Stimulated activated CD4-positive, alpha-beta T cell treated with anti-CD3 and anti-CD28 coated beads, Interleukin-12 subunit alpha, Interleukin-12 subunit beta, amount 100 ng/mL, for 48 hours (primary cell): ENCODE measurements at places on chromosomes 2 and 18.

GRCh38 chr2:20050104-20050645, 1.3 kb downstream of the LAPTM4A start:
- no peak for DNase-seq

GRCh38 chr2:221600388-221600787, 28.3 kb upstream of the EPHA4 start:
- DNase-seq = no peak

DNA sequence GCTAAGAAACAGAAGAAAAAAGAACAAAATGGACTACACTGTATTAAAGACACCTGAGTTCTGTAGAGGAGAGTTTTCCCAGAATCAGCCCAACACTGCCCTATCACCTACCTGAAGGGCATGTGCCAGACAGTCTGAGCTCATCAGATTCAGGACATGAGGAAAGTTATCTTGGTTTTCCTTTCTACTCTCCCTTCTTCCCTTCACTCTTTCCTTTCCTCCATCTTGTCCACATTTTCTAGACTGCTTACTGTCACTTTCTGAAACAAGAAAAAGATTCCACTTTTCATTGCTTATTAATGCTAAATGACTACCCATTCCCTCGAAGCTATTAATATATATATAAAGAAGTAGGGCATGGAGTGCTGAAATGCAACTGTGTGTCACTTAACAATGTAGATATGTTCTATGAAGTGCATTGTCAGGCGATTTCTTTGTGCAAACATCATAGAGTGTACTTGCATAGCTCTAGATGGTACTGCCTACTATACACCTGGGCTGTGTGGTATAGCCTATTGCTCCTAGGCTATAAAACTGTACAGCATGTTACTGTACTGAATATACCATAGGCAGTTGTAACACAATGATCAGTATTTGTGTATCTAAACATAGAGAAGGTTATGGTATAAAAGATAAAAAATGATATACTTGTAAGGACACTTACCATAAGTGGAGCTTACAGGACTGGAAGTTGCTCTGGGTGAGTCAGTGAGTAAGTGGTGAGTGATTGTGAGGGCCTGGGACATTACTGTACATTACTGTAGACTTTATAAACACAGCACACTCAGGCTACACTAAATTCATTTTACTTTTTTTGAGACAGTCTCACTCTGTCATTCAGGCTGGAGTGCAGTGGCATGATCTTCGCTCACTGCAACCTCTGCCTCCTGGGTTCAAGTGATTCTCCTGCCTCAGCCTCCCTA, 145.5 kb upstream of the ITGA6 start:
- no peak for DNase-seq

GRCh38 chr2:205898744-205899143, 187.2 kb downstream of the INO80D start:
- DNase-seq = no peak

- DNase-seq = no peak
Observed at GRCh38 chr2:12061286-12062052, 315.0 kb downstream of the LPIN1 start.

- no peak for DNase-seq
Observed at GRCh38 chr18:7415081-7415894, 151.8 kb upstream of the PTPRM start.

DNA sequence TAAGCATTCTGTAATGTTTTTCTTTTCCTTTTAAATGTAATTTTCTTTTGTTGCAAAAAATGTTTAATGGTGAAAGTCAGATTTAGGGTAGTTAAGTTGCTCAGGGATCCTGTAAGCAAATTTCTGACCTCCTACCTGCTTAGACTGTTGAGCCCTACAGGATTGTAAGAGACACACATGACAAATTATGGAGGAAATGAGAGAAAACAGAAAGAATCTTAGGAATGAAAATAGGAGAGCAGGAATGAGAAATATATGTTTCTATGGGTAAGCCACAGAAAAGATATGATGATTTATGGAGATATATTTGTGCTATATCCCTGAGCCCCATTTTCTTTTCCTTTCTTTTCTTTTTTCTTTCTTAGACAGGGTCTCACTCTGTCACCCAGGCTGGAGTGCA, 28.3 kb downstream of the CYBRD1 start:
- no peak for DNase-seq

- no peak for DNase-seq
Observed at GRCh38 chr2:126662621-126663020, 6.7 kb downstream of the GYPC start.

DNA sequence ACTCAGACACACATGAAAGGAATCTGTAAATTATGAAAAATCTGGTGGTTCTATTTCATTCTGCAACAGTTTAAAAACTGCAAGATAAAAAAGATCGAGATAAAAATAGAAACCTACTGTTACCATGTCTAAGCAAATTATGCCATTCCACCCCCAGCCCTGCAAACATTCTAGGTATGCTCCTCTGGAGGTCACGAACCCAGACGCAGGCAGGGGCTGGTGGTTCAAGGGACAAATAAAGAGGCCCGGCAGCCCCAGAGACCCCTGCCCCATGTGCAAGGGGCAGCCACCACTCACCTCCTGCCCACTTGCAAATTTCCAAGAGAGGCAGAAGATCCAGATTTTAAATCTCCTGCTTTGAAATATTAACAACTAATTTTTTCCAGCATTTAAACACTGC, 210.5 kb downstream of the ANAPC1 start:
- DNase-seq = no peak

DNA sequence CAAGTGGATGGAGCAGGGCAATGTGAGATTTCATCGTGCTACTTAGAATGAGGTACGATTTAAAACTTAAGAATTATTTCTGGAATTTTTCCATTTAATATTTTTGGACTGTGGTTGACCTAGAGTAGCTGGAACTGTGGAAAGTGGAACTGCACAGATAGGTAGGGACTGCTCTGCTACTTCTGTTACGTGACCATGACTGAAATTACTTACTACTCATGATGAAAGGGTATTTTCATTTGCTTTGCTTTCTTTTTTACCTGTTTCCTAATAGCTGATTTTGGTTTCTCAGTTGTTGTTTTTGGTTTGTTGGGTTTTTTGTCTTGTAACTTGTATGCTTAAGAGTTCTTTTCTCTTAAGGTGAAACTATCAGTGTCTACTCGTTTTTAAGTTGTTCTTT, 11.4 kb downstream of the UBE2E3 start:
- no peak for DNase-seq

DNA sequence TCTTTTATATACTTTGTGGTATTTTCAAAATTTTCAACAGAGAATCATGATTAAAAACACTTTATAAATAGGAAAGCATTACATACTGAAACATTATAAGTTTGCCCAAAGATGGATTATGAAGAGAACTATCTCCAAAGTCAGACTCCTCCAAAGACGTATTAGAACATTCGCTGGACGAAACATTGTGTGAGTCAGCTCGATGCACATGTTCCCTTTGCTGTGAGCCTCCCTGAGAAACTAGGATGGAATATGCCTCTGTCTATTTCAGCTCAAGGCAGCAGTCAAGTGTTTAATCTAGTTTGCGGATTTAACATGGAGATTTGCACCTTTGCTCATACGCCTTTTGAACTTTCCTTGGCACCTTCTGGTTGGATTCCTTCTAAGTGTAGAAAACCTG, 92.2 kb upstream of the NCKAP5 start:
- DNase-seq = no peak

DNA sequence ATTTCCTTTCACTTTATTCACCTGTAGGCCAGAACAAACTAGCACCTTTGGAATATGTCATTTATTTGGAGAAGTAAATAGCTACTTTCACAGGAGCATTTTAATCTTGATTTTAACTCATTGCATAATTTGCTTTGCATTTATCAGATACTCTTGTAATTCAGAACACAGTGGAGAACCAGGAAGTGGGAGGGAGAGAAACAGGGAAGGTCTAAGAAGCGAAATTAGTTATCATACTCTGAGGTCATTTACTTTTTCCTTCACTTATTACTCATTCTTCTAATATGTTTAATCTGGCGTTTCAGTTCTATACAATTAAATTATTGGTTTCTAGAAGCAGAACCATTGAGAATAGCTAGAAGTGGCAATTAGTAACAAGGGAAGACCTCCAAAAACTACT, 20.7 kb downstream of the RBM44 start:
- no peak for DNase-seq

DNA sequence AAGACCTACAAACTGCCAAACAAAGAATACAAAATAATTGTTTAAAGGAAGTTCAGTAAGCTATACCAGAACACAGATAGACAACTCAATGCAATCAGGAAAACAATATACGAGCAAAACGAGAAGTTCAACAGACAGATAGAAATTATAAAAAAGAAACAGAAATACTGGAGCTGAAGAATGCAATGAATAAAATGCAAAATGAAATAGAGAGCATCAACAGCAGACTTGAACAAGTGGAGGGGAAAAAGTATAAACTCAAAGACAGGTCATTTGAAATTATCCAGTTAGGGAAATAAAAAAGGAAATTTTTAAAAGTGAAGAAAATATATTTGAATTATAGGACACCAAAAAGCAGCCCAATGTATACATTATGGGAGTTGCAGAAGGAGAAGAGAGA, 43.6 kb downstream of the MDH1 start:
- no peak for DNase-seq

DNA sequence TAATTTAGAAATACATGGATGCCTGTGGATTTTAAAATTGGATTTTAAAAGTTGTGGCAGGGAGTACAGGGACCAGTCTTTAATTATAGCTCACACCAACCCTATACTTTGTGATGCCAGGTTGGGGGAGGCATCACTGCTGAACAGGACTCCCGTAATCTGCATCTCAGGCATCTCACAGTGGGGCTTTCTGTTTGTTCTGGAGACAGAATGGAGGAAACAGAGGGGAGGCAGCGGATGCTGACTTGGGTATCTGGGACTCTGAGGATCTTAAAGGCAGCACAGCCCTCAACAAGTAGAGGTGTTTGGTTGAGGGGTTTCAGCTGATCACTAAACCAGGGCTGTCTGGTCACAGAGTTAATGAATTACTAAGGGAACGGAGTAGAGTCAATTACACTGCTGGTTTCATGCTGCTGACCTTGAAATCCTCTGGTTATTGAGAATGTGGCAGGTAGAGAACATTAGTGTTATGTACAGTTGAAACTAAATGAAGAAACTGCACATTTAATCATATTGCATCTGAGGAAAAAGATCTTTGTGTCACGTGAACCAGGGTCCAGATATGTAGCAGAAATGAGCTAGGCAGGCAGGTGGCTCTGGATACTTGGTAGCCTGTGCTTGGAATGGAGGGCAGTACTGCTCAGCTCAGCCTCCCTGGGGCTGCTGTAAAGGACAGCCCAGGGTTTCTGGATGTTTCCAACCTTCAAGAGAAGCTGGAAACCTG, 40.3 kb downstream of the FHOD3 start:
- no peak for DNase-seq

- DNase-seq = no peak
Observed at GRCh38 chr2:108257757-108258331, 18.1 kb downstream of the SULT1C3 start.

DNA sequence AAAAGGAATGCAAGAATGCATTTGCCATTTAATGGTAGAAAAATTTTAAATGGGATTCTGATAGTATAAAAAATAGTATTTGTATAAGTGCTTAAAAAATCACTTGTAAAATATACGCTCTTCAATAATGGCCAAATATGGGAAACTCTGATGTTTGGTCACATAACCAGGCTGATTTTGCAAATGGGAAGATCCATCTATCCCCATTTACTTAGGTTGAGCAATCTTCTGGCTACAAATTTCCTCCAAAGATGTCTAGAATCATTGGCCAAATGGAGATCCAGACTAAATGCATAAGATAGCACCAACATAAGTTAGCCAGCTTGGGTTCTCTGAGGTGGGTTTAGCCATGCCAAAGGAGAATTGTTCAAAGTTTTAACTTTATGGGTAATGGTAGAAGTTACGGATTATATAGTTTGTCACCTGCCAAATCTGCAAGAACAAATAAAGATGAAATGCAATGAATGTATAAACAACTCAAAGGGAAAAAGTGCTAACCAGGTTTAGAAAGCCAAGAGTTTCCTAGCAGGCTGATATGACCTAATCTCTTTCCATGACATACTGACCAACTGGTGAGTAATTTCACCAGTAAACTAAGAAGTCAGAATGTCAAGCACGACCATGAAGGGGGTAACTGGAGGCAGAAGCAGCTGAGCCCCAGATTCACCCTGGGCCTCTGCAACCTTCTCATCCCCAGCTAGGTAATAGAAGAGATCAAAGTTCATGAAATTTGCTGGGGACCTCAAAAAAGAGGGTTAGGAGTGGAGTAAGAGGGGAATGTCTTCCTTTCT, 10.0 kb downstream of the RHOB start:
- no peak for DNase-seq

DNA sequence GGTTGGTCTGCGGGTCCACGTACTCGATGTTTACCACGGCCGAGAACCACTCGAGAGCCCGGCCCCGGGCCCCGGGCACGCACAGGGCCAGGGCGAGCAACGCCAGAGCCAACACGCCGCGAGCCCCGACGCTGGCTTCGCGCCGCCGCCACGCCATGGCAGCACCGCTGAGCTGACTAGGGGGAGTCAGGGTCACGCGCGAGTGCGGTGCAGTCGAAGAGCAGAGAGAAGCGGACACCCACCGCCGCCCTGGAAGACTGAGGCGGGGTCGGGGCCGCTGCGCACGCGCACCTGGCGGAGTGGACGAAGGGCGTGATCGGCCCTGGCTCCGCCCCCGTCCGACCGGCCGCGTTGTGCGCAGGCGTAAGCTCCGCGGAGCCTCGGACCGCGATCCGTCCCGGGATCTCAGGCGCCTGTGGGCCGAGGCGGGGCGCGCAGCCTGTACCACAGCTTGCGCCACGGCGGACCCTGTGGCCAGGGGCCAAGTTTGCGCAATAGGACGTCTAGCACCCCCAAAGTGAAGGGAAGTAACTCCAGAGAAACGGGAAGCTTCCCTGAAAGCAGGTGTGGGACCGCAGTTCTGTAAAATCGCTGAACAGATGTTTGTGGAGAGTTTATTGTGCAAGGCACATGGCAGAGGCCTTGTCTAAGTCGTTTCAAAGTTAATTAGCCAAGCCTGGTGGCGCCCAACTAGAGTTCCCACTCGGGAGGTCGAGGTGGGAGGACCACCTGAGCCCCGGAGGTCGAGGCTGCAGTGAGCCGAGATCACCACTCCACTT, at the start of gene RNF149:
TSS of gene RNF149 (minus strand) at position 270 of the 779 bp plus-strand sequence. CDS start at position 157, 113 bp downstream.
- peak; percentile 79 for DNase-seq

DNA sequence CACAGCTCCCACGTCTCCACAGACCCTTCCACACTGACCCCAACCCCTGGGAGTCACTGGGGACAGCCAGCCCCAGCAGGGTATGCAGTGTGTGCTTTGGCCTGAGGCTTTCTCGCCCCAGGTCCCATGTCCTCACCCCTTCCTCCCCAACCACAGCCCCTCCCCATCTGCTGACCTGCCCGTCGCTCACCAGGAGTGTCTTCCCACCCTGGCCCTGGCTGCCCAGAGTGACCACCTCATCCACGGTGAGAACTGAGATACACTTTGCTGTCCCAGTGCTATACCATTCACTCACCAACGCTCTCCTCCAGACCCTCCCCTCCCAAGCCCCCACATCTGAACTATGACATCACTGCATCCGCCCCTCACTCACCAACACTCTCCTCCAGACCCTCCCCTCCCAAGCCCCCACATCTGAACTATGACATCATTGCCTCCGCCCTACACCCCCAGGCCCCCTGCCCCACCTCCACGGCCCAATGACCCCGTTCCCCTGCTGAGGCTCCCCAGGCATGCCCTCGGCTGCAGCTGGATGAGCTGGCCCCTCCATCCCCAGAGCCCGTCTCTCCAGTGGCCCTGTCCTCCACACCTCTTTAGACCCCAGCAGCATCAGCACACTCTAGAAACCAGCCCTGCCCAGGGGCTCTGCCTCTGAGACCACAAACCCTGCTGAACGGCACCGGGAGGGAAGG, 55.2 kb downstream of the ANKMY1 start:
- DNase-seq = no peak
